EL (cell line): ENCODE measurements at places on chromosomes 4 and X.
A peak's percentile ranks its signal among the peaks of the same experiment; 100 is the strongest.

DNA sequence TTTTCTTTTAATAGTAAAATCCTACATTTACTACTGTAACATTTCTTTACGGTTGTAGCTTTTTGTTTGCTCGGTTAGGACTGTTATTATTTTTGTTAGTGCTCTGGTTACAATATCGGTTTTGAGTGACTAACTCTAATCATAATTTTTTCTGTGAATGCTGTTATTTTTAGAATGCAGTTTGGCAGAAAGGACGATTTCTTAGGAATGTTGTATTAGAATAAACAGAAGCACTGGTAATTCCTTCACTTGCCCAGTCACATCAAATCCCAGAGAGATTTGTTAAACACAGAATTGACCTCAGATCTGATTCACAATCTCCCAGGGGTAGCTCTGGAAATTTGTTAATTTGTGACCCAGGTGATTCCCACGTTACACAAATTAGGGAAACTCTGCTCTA is 21.7 kb downstream of the DDIT4L start:
- peak; percentile 19 for DNase-seq

DNA sequence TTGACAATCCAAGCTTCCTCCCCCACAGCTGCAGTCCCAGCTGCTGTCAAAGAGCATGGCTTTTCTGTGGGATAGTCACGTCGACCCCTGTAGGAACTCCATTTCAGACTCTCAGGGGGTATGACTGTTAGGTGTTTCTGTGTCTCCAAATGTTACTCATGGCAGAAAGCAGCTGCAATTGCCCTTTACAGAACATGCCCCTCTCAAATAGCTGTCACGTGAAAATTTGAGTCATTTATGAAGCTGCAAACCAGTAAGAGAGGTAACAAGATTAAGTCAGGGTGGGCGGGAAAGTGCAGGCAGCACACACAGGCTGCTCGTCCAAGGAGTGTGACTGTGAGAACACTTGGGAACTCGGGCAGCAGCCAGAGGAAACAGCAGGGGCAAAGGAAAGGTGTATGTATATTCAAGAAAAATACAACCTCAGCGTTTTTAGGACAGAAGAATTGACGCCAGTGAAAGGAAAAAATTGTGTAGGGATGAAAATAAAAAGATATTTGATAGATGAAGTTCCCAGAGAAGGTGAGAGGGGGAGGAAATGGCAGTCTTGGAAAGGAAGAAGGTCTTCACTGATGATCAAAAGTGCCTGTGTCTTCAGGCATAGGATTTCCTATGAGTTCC is 66.5 kb upstream of the TMEM184C start:
- DNase-seq = peak; percentile 63

GRCh38 chr4:113699772-113700171 is 61.8 kb downstream of the CAMK2D start:
- DNase-seq = peak; percentile 49

DNA sequence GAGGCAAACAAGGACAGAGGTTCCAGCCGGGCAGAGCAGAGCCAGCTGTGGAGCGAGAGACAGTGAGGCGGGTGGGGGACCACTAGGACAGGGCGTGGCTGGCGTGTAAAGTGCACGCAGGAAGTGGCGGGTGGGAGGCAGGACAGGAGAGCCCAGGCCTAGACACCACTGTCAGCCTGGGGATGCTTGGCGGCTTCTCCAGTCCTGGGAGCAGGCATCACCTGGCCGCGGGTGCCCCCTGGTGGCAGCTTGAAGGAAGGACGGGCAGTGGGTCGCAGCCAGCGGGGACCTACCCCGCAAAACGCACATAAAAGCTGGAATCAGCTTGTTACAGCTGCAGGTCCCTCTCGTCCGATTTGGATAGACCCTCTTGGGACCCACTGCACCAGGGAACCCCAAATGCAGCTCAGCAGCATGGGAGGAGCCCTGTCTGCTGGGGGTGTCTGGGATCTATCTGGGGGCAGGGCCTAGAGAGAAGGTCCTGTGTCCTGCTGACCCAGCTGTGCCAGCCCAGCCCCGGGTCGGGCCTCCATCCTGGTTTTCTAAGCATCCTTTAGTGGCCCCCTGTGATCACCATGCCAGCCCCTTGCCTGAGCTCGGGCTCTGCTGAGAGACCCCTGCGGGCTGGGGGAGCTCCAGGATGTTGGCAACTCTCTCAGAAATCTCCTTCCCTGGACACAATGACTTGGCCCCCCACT is 57.7 kb downstream of the WFS1 start:
- DNase-seq = peak; percentile 63

GRCh38 chr4:88881227-88881569 is 175.8 kb downstream of the FAM13A start:
- DNase-seq = no peak

DNA sequence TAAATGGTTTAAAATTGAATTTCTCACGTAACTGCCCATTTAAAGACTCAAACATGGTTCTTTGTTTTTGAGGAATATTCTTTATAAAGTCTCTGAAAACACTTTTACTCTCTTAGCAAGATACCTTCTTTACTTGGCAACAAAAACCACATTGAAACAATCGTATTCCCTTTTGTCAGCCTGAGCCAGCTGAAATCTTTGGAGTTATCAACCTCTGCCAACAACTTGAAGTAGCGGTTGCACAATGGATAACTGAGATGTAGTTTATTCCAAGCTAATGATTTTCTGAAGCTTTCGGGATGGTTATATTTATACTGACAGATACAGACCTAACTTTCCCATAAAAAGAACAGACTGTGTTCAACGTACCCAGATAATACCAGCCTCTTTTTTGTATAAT is 561.3 kb downstream of the IL1RAPL1 start:
- DNase-seq = no peak

- no peak for DNase-seq
Observed at GRCh38 chrX:147183161-147183560, 368.6 kb upstream of the CXorf51A start.

GRCh38 chr4:6495736-6496135 is 23.3 kb upstream of the PPP2R2C start:
- DNase-seq = no peak

DNA sequence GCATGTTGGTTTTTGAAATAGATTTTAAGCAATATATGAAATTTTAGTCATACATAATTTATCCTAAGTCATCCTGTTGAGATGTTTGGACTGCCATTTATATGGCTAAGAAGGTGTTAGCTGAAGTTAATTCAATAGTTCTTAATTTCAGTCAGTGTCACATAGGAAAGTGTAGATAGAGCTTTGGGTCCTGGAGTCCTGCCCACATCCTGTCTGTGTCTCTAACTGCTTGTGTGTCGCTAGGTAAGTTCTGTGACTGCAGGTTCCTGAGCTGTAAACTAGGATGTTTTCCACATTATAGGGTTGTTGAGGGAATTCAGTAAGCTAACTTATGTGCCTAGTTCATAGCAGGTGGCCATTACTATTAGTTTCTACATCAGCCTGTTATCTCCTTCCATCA is 20.7 kb downstream of the OFD1 start:
- DNase-seq = no peak
